ENCODE measurements at places on chromosomes 3 and 15.

- DNase-seq = no peak
Observed at GRCh38 chr3:6528951-6529350, 332.0 kb upstream of the GRM7 start.

DNA sequence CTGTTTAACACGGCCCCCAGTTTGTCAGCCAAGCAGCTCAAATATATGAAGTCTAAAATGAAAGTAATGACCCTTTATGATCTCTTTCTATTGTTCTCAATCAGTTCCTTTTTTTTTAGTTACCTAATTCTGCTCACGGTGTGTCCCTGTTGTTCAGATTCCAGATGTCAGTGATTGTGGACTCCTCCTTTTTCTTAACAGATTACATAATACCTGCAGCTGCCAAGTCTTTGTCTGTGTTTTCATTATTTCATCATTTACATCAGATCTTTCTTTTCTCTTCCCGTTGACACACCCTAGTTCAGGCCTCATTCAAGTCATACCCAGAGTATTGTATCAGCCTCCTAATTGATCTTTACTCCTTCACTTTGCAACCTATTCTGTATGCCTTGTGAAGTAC, 56.1 kb upstream of the SKIL start:
- DNase-seq = no peak

DNA sequence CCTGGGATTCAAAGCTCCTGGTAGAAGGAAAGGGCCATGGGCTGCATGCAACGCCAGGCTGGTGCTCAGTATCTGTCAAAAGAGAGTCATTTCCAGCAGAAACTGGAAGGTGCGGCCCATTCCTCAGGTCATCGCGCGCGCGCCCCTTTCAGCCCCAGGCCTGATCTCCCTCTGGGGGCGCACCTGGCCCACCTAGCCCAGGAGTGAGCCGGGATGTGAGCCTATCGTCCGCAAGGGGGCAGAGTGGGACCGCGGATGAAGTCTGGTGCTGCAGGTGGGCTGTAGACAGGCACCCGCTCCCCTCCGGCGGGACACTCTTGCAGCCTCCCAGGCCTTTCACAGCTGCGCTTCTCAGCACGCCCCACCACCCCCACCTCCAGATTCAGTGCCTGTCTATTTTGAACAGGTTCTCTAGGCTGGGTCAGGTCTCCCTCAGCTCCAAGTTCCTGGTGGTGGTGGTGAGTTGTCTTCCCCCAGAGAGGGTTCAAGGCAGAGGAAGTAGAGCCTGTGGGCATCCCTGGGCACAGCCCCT, 5.8 kb upstream of the RPL29 start:
- peak; percentile 78 for DNase-seq

GRCh38 chr15:80934761-80935221, 54.8 kb downstream of the MESD start:
- no peak for DNase-seq

DNA sequence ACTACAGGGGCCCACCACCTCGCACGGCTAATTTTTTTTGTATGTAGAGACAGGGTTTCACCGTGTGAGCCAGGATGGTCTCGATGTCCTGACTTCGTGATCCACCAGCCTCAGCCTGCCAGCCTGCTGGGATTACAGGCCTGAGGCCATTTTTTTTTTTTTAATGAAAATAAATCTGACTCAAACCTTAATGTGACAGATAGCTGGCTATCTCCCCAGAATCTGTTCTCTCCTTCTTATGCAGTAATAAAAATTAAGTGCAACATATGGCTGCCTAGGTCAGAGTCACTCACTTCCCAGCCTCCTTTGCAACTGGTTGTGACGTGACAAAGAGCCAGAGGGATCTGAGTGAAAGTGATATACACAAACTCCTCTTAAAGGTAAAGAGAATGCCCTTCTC, 53.0 kb downstream of the ZNF148 start:
- no peak for DNase-seq

- no peak for DNase-seq
Observed at GRCh38 chr15:57525581-57525980, 66.1 kb upstream of the MYZAP start.
